ENCODE measurements at places on chromosomes 6 and 20.

DNA sequence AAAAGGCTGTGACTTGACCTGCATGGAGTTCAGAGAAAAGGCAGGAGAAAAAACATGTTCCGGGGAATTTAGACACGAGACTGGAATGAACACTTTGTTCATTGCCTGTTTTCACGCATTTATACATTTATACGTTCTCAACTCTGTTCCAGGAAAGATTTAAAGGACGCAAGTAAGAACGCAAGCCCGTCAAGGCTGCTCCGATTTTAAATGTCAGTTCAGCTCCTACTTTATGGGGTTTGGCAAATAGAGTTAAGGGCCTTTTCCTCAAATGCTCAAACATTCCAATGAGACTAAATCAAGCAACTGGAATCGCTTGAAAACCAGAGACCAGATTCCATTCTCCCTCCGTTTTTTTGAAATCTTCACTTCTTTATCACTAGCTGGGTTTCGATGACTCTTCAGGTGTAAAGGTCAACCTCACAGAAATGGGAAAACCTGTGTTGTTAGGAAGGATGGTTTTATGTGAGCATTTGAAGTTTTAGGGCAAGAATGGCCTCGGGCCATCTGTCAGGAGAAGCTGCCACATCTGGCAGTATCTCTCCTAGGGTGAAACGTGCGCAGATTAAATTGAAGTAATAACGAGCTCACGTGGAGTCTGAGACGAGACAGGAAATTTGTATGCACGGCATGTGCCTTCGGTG lies 24.9 kb downstream of the TTLL2 start:
- DNase-seq = no peak

- DNase-seq = no peak
These were observed 3.8 kb upstream of the CITED2 start for GRCh38 chr6:139378226-139378625.

- DNase-seq = no peak
These were observed 15.7 kb downstream of the TMEM181 start for GRCh38 chr6:158575550-158575949.

DNA sequence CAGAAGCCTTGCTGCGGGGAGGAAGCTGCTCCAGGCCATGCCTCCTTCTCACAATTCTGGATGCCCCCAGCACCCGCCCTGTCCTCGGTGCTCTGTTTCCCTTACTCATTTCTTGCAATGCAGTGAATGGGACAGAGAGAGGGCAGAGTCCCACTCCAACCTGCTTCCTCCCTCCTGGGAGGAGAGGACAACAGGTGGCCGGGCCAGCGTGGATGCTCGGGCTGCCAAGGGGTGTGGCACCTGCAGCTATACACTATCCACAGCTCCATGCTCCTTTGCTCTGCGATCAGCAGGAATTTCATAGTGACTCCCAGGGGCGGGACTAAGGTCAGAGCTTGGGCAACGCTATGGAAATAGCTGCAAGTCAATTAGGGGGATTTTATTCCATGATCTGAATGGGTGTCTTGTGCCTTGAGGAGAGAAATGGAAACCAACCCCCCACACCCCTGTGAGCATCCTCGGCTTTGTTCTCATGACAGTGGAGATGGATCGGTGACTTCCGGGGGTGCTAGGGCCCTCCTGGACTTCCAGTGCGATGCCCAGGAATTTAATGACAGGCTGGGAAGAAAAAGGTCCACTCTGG lies 192.5 kb downstream of the MYLK4 start:
- no peak for DNase-seq

DNA sequence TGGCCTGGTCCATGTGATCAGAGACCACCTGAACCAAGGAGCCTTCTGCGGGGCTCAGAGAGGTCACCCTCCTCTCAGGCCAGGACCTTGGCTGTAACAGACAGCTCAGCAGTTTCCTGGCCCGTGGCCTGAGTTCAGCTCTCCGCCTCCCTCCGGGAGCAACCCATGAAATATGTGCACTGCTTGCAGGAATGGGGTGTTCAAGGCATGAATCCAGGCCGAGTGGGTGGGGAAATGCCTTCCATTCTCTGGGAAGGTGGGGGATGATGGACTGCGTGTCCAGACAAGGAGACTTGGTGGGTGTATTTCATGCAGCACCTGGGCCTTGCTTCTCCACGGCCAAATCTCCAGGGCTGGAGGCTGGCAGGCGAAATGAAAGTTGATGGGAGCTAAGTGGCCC lies 46.0 kb downstream of the SIRPA start:
- DNase-seq = no peak

- DNase-seq = peak; percentile 13
These were observed 15.6 kb upstream of the UBE2J1 start for GRCh38 chr6:89368107-89368506.

- no peak for DNase-seq
These were observed 121.7 kb upstream of the MLIP start for GRCh38 chr6:53989504-53989903.

DNA sequence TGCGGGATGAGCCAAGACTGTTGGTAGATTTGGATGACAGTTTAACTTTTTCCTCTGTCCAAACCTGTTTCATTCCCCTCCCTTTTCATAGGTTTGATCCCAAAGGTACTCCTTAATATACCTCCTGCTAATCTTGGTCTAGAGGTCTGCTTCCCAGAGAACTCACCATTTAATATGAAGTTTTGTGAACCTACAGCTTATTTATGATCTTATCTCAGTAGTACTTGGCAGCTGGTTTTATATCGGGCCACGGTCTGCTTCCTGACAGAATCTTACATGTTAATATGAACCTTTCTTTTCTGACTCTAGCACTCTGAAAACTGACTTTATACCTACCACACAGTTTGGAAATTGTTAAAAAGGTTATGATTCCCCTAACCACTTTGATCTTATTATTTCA lies 138.7 kb downstream of the MACROD2 start:
- DNase-seq = no peak

Data from stimulated activated CD4-positive, alpha-beta T cell treated with anti-CD3 and anti-CD28 coated beads, Interleukin-15, amount 100 ng/mL, for 1 hour (primary cell).